Activated CD4-positive, alpha-beta memory T cell treated with anti-CD3 and anti-CD28 coated beads, Interleukin-2, amount 10 ng/mL, durations not matched to agents 7 days and 5 days (primary cell): ENCODE measurements at places on chromosomes 6 and 20.
A peak's percentile ranks its signal among the peaks of the same experiment; 100 is the strongest.

DNA sequence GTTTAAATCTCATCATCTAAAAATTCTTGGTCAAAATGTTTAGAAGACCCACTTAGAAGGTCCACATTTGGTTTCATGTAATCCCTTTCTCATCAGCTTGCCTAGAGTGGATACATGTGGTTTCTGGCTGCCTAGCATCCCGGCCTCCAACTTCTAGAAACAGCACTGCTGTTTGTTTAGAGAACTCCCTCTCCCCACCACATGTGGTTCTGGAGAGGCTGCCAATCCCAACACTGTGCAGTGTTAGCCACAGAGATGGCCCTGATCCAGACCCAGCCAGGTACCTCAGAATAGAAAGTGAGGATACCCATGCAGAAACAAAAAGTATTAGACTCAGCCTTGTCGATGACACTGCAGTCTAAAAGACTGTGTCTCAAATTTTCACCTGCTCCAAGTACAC lies 241.8 kb downstream of the BCKDHB start:
- DNase-seq: no peak

DNA sequence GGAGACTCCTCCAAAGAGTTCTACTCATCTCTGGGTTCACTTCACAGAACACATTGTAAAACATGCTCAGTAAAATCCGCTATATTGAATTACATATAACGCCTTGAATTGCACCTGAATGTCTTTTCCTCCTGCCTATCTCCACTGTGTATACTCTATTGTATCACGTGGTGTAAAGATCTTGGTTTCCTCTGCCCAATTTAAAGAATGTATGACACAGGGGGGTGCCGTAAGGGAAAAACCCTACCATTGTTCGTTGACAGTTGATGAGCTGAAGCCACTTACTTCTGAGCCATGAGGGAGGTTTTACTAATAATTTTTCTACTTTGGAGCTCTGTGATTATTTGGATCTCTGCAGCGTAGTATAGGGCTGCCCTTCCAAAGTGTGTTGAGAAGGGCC lies 6.0 kb downstream of the ASF1A start:
- no peak for DNase-seq

DNA sequence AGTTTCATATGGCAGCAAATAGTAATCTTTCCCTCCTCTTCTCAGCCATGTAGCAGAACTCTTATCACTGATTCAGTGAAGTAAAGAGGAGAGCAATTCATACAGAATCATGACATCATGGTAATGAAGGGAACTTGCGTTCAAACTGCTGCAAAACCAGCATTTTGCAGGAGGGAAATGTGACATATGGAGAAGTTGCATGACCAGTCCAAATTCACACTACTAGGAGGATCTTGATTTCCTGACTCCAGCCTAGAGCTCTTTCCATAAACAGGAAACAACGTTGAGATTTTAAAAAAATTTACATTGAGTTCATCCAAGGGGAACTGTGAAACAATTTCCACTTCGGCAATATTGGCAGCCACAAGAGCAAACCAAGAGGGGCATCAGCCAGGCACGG lies 63.8 kb downstream of the MBOAT1 start:
- DNase-seq: no peak

DNA sequence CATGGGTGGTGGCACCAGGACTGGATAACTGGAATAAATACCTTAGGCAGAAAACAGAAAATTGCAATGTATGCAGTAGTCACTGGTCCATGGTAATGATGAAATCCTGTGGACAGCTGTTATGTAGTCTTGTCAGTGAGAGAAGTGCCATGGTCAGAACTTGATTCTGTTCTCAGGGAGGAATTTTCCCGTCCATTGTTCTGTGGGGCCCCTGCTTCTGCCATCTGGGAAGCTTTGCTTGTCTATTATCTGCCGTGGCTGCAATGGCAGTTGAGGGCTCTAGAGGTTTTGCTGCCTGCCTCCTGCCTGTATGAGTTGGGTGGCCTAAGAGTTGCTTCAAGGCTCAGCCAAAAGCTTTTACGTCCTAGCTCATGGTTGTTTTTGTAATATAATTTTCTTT lies 126.8 kb upstream of the SLC35B3 start:
- DNase-seq: no peak

DNA sequence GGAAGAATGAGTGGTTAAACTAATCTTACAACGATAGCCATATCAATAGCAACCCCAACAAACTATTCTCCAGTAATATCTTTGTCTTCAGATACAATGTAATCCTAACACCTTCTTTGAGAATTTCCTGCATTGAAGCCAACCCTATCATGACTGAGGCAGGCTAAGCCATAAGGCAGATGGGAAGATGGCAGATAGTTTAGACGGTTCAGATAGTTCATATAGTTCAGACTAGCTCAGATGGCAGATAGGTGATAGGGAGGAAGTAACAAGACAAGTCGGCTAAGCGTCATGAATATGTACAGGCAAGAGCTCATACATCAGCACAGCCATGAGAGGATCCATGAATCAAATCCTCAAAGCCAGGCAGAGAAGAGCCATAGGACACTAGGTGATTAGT lies 39.1 kb upstream of the BEND6 start:
- no peak for DNase-seq

GRCh38 chr6:118649918-118650581 lies 1.3 kb downstream of the CEP85L start:
- DNase-seq: no peak

DNA sequence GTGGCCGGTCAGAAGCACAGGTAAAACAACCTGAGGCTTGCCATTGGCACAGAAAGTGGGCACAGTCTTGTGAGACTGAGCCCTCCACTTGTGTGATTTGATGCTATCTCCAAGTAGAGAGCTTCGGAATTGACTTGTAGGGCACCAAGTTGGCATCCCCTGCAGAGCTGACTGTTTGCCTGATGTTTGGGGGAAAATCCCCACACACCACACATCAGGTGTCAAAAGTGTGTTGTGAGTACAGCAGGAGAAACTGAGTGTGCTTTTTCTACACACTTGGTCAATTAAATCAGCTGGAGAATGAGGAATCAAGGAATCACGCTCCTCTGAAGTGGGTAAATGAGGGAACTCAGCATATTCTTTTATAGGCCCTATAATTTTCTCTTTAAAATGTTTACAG lies 989 bp downstream of the SERINC3 start:
- no peak for DNase-seq

- no peak for DNase-seq
These were observed 37.4 kb upstream of the ARMH2 start for GRCh38 chr6:24836109-24836508.

DNA sequence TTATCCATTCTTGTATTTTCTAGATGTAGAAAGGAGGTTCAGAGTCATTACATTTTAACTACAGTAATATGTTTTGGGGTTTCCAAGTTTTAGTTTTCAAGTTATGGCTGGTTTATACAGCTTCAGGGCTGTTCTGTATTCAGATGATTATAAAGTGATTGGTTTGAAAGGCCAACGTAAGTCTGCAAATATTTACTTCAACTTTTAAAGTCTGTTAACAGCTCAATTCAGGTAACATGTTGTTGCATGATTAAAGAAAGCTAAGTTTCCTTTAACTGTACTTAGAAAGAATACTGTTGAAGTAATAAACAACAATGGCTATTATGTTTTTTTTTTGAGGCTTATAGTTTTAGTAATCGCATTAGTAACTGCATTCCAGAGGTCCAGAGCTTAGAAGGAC lies 22.8 kb upstream of the GCLC start:
- no peak for DNase-seq

DNA sequence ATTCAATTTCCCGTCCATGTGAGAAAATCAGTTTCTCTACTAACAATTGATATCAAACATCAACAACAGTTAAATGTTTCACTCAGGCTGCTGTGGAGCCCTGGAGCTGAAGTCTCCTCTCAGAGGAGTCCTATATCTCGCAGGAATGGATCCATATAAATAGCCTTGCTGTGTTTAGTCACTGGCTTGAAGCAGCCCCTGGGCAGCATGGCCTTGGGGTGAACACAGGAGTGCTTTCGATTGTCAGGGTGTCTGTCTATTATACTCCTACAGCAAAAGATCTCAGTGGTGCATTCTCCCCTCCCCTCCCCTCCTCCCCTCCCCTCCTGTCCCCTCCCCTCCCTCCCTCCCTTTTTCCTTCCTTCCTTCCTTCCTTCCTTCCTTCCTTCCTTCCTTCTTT lies 141.9 kb downstream of the CCDC170 start:
- DNase-seq: no peak

- DNase-seq: no peak
These were observed 21.5 kb downstream of the TUBB2B start for GRCh38 chr6:3205913-3206312.

DNA sequence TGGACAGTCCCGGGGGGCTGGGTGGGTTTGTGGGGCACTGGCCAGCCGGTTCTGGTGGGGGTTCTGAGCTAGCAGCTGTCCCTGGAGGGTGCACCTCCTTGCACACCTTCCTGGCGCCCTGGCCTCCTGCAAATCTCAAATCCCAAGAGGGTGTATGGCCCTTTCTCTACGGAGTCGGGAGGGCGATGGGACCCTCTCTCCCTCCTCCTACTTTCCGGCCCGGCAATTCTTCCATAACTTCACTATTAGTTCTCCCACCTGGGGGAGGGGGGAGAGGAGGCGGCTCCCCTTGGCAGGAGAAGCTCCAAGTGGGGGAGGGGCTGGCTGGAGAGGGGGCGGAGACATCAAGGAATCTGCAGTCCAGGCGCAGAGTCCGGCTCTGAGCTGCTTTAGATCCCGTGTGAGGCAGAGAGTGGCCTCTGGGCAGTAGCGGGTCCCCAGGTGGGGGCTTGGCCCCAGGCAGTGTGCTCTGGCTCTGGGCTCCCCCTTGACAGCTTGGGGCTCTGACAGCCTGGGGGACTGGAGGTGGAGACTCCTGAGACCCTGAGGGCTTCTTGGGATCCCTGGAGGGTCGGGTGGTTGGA lies 1.4 kb upstream of the LAMA5 start:
- no peak for DNase-seq

DNA sequence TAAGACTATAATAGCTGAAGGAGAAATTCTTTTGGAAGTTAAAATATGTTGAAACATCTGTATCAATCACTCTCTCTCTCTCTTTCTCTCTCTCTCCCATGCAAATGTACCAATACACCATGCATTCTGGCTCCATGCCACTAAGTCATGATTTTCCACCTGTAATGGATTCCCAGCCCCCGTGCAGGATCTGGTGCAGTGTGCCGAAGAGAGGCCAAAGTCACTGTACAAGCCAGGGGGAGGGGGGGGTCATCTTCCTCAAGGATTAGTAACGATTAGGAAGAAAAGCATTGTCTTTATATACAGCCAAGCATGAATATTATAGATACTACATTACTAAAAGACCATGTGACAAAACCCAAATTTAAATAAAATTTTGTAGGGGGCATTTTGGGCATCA lies 725.1 kb downstream of the KIF16B start:
- DNase-seq: no peak

DNA sequence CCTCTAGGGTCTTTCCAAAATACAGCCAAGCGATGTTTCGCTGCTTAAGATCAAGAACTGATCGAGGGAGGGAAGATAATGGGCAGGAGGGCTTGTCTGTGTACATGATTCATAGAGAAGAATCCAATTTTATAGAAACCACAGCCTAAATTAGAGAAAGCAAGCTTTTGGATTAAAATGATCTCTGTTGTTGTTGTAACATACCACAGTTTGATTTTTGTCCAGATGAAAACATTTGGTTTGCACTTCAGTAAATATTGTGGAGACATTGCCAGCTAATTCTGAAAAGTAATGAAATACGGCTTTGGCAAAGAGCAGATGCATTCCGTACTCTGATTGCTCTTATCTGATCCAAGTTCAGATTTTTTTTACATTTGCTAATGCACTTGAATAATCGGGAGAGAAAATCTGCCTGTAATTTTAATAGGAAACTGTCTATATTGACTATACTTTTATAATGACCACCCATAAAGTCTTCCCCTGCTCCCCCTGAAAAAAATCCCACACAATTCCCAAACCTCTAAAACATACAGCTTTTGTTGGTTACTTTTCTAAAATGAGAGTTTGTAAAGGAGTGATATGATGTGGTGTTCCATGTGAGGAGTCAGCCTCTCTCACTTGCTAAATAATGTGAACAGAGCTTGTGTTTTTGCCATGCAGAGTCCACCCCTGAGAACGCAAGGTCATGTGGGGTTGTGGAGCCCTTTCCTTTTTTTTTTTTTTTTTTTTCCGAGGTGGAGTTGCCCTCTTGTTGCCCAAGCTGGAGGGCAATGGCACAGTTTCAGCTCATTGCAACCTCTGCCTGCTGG lies 199.9 kb downstream of the DTNBP1 start:
- no peak for DNase-seq

- DNase-seq: peak; percentile 29
These were observed 1.0 kb downstream of the GMEB2 start for GRCh38 chr20:63625771-63626423.

DNA sequence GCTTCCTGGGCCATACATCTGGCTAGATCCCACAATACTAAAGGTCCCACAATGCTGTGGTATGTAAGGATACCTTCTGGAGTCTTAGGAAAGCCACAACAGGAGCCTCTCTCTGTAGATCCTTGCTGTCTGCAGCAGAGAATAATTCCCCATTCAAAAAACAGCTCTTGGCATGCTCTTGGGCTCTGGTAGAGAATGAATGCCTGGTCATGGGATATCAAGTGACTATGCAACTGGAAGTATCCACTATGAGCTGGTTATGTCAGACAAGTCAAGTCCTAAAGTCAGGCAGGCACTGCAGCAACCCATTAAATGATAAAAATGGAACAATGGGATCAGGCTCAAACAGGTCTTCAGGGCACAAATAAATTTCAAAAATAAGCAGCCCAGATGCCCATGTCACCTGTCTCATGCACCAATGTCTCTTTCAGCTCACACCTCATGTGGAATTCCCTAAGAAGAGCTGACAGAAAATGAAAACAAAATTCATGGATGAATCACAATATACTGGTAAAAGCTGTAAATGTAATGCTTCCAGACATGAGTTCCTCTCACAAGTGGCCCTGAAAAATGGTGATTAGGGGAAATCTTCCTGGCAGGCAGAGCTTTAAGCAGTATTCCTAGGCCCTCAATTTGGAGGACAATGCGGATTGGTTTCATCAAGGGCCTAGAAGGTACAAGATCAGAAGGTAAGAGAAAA lies 4.3 kb downstream of the AK9 start:
- DNase-seq: no peak

- no peak for DNase-seq
These were observed 28.0 kb upstream of the PHACTR3 start for GRCh38 chr20:59576216-59576953.

DNA sequence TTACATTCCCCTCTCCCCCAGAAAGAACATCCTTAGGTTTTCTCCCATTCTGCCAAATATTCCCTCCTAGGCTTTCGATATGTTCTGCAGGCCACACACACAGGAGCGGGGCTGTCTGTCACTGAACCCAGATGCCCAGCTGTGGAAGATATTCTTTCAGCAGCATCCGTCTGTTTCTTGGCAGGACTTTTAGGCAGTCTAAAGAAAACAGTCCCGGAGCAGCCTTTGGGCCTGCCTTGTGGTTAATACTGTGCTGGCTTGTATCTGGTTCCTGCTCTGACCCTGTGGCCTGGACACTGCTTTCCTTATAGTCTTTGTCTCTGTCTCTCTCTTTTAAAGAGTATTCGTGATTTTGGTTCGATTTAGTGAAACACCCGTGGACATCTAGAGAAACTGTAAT lies 94.6 kb upstream of the SUPT3H start:
- DNase-seq: no peak
